Stimulated activated naive CD8-positive, alpha-beta T cell treated with anti-CD3 and anti-CD28 coated beads, Interleukin-15, amount 100 ng/mL, for 72 hours (primary cell): ENCODE measurements at places on chromosomes 3 and 15.

DNA sequence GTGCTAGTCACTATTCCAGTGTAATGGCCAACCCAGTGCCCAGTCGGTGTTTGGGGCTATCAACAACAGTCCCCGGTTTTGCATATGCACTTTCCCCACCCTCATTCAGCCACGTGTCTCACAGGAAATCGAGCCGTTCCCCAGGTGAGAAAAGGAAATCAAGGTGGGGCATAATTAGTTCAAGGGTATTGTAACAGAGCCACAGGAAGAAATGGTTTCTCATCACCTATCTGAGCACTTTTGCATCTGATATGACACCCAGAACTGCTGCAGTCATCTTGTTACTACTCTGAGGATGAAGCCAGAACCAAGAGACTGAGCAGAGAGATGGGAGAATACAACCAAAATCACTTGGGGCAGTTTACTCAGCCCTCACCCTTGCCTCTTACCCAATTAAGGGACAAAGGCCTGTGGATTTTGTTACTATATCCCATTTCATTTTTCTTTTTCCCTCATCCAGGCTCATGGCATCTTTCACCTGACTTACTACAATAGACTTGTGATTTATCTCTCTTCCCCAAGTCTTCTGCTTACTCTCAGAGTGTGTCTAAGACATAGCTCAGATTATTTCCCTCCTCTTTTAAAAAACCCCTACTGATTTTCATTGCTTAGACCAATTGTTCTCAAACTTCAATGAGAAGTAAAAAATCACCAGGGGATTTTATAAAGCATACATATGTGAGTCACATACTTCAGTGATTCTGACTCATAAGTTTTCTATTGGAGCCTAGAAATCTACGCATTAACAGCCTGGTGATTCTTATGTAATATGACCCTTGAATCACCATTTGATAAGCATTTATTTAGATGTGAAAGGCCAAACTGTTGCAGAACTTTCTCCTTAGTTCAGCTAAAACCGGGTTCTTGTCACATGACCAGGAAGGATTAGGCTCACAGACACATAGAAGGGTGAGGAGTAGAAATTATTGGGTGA is 40.5 kb downstream of the TRAT1 start:
- DNase-seq, result peak; percentile 42

- DNase-seq, result no peak
Observed at GRCh38 chr3:186090901-186091300, 18.0 kb downstream of the ETV5 start.

GRCh38 chr3:39870706-39871105 is 61.3 kb downstream of the MYRIP start:
- no peak for DNase-seq

DNA sequence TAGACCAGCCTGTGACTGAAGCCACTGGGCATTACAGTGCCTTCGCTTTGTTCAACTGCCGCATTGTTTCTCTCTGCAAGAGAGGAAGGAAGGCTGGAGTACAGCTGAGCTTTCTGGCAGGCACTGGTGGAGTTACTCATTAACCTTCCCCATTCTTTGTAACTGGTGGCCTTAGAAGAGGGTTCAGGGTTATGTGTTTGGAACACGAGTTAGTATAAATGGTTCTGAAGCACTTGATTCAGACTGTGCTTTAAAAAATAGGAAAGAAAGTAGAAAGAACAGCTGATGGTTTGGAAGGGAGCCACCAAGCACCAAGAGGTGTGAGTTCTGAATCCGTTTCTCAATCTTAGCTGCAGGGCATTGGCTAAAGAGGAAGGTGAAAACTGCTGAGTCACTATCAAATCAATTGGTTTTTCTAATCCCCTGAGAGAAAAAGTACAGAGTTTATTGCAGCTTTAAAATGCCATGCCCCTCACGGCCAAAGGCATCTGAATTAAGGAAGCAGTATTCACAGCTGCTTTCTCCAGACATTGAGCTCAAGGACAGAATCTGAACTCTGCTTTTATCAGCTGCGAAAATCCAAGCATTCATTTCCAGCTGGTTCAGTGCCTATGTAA is 3.6 kb downstream of the HGD start:
- no peak for DNase-seq

DNA sequence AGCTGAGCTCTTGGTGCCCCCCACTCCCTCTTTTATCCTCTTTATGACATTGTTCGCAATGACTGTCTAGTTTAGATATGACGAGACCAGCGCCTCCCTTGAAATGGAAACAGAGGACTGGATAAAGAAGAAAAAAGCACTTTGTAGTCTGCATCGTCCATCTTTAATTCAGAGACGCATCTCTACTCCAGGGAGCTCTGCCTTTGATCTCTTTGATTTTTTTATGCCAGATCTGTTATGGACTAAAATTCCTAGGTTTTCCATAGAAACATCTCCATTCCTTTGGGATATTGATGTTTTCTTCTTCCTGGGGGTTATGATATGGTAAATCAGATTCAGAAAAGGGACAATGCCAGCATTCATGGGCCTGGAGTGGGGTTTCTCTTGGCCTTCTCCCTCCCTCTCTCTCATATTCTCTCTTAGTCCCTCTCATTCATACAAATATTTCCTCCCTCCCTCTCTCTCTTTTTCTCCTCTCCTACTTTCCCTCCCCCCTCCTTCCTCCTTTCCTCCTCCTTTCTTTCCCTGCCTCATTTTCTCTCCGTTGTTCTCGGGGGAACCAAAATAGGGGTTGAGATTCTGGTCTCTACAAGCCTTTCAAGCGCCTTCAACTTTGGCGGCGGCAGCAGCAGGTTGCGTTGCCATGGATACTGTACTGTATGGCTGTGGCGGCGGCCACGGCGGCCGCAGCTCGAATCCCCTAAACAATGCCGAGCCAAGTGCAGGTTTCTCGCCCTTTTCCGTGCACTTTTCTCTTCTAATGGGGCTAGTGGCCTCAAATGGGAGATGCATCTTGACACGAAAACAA is 45.5 kb downstream of the ZIC4 start:
- DNase-seq, result no peak

DNA sequence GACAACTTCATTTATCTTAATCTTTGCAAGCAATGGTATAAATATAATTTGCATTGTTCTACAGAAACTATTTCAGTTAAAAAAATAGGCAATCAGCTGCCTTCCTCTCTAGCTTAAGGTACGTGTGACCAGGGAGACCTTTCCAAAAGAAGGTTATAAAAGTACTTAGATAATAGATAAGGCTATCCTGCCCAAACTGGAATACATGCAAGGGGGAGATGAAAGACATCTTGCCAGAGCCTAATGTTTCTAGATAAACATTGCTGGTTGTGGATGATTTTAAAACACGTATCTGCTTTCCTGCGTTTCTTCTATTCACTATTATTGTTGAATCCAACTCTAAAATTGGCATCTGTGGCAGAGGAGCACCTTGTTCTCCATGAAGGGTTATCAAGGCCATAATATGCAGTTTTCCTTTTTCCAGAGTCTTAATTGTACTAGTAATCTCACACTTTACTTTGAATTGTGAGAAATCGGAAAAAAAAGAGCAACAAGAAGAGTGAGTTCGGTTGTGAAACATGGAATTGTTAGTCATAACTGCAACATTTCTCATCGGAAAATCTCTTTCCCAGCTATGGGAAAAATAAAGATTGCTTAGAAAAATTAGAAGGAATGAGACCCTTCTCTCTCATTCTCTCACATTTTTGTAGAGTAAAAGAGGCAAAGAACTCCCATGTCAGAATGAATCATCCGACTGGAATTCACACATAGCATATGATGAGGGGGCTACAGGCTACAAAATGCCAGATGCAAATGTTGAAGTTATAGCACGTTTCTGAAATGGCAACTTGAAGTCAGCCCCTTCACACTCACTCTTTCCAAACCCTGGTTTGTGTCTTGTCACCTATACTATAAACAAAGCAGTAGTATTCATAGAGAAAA is 936.1 kb upstream of the NR2F2 start:
- no peak for DNase-seq

GRCh38 chr3:185087419-185087818 is 65.4 kb downstream of the C3orf70 start:
- no peak for DNase-seq

- no peak for DNase-seq
Observed at GRCh38 chr15:68581725-68582124, 2.9 kb downstream of the CORO2B start.

GRCh38 chr15:63514531-63514943 is 10.1 kb downstream of the USP3 start:
- no peak for DNase-seq

DNA sequence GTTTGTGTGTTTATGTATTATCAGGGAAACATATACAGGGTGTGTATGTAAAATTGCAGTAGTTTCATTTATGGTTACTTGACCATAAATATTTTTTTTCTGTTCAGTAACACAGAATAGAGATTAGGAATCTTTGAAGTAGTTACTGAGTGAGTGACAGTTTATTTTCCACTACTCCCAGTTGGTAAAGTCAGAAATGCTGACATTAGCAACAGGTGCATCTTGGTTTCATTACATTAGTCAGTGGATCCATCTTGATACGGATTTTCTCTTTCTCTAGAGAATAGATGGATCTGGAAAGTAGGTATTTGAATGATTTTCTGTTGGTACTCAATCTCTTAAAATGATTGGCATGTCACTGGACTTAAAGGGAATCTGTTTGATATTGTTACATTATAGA is 6.0 kb downstream of the UBE2E2 start:
- DNase-seq, result no peak

DNA sequence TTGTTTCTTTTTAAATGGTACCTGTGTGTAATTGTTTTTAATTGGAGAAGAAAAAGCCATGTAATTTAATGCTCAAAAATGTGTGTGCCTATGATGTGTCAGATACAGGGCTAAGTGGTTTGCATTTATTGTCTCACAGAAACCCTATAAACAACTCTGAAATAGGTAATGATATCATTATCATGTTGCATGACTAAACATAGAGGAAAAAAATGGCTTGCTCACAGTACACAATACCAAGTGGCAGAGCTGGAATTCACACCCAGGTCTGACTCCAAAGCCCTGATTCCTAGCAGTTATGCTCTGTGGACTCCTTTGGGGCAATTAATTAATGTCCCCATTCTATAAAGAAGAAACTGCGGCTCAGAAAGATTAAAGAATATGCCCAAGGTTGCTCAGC is 237.4 kb upstream of the TRIM42 start:
- DNase-seq, result no peak

- no peak for DNase-seq
Observed at GRCh38 chr3:127915115-127915936, at the start of gene KBTBD12. KBTBD12 (plus strand) TSS chr3:127915232; CDS start chr3:127923062, 7,830 bp downstream.

GRCh38 chr3:54968546-54969172 is 40.8 kb upstream of the LRTM1 start:
- no peak for DNase-seq

GRCh38 chr3:141796081-141796888 is 33.1 kb downstream of the GRK7 start:
- peak; percentile 78 for DNase-seq

- DNase-seq, result no peak
Observed at GRCh38 chr3:43343185-43343584, 56.8 kb downstream of the SNRK start.

GRCh38 chr3:195763843-195764825 is 43.4 kb downstream of the MUC20 start:
- no peak for DNase-seq

DNA sequence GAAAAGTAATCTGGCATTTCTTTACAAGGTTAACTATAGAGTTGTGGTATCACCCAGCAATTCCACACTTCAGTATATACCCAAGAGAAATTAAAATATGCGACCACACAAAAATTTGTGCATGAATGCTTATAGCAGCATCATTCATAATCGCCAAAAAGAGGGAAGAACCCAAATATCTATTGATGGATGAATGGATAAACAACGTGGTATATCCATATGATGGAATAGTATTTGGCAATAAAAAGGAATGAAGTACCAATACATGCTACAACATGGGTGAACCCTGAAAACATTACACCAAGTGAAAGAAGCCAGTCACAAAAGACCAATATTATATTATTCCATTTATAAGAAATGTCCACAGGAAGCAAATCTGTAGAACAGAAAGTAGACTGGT is 8.6 kb upstream of the SKOR1 start:
- DNase-seq, result no peak

- no peak for DNase-seq
Observed at GRCh38 chr3:16130066-16130465, 44.4 kb upstream of the GALNT15 start.

DNA sequence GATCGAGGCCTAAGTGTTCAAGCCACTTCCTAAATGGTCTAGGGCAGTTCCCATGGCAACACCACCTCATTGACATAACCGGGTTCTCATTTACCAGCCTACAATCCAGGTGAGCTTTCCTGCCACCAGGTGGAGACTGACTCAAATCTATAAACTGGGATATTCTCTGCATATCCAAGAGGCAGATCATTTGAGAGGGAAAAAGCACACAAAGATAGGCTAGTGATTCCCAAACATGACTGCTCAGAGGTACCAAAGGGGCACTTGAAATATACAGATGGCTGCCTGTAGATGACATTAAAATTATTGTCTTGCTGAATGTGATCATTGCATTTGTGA is 141.3 kb upstream of the PROK2 start:
- DNase-seq, result peak; percentile 2

- DNase-seq, result no peak
Observed at GRCh38 chr3:197478746-197479668, 76.8 kb downstream of the BDH1 start.

DNA sequence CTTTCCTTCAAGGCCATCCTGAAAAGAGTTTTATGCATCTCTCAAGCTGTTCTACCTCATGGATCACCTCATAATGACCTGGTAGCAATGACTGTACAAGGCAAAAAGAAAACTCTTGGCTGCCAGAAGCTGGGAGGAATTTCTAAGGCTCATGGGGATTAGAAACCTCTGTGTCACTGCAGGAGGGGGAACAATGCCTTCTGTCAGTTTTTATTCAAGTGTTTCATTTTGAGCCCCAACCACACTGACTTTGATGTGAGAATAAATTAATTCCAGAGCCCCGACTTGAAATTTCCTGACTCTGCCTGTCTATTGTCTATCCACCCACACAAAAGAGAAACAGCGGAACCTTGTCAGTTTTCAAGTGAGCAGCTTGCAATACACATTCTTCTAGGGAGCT is 58.7 kb upstream of the MRPL3 start:
- no peak for DNase-seq

- DNase-seq, result no peak
Observed at GRCh38 chr15:24966364-24967103, 11.7 kb downstream of the SNRPN start.

DNA sequence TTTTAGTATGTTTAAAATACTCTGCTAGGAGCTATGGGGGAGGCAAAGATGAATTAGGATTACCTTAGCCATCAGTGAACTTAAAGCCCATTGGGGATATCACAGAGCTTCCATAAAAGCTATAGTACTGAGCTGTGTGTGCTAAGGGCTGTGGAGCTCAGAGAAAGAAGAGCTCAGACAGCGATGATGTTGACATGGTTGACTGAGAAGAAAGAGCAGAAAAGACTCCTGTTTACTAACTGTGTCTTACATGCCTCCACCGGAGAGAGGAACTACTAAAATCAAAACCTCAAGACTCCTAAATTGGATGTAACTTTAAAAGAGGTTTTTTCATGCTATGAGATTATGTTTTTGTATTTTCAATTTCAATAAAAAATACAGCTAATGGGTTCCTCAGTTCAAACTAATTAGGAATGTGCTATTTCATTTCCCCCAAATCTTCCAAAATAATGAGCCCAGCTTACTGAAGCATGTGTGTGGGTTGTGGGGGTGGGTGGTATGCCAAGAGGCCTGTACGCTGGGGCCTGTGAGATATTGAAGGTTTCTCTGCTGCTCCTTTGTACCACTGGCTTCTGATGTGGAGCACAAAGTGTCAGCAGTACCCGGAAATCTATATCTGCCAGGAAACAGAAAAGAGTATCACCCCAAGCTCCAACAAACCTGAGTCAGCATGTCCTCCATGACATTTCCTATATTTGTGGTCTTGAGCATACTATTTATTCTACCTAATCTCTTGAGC is 22.7 kb downstream of the DGKG start:
- no peak for DNase-seq
